Activated CD8-positive, alpha-beta T cell treated with anti-CD3 and anti-CD28 coated beads for 36 hours (primary cell): ENCODE measurements at places on chromosomes 6 and 20. TPM values are rescaled to one million over a fixed set of nuclear protein-coding genes. Genes with fewer than 3 reads are reported as not detected.

DNA sequence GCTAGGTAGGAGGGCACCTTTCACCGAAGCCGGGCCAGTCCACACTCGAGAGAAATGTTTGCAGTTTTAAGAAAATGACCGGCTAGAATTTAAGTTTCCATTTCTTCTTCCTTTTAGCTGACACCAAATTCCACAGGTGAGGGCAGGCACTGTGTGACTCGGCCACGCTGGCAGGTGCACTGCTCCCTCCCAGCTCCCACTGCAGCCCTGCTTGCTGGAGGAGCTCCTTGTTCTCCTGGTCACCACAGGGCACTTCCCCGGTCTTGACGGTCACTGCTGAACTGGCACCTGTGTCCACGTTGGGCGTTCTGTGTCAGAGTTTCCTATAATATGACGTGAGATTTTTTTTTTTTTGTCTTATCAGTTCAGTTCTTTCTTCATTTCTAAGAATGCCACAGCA lies 3.6 kb upstream of the KIF25 start:
- no peak for DNase-seq

DNA sequence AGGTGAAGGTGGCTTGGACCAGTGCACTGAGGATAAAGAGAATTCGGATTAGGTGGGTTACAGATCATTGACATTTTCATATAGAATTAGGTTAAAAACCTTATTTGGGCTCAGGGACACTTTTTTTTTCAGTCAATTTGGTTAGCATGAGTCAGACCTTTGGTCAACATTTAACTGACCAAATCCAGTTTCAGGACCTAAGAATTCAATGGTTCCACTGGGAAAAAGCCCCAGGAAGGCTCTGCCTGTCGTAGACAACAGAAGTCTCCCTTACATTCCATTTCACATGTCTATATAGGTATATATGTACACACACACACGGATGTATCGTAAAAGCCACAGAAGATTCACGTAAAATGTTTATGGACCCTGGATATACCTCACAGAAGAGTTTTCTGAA lies 184.2 kb upstream of the RREB1 start:
- DNase-seq, result no peak

GRCh38 chr6:148493424-148493823 lies 150.8 kb downstream of the SASH1 start:
- DNase-seq, result no peak

DNA sequence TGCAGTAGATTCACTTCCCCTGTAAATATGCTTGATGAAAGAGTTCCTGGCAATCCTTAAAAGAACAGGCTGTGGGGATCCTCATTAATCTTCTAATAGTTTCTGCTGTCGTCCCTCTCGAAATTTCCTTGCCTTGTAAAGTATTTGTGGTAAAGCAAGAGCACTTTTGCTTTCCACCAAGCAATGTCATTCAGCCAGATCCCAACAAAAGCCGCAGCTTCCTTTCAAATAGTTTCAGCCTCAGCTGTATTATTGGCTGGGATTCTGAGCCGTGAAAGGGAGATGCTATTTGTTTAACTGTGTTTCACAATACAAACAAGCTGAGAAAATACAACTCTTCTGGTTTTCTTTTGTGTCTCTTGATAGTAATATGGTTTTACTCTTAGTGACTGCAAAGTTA lies 48.9 kb upstream of the EPHA7 start:
- DNase-seq, result no peak

DNA sequence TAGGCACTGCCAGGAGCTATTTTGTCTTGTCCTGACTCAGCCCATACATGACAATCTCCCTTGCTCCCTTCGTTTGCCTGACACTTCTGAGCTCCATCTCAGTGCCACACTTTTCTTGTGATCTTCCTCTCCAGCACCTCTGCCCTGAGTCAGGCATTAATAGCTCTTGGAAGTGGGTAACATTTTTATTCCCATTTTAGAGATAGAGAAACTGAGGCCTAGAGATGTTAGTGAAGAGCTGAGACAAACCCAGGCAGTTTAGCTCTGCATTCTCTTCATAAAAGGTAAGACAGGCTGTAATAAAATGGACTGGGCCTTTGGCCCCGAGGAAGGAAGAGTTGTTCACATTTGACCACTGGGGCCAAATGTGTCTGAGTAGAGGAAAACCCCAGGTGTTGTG lies 167.4 kb downstream of the DHX35 start:
- no peak for DNase-seq

The CRISP3 gene
- not detected for total RNA-seq

DNA sequence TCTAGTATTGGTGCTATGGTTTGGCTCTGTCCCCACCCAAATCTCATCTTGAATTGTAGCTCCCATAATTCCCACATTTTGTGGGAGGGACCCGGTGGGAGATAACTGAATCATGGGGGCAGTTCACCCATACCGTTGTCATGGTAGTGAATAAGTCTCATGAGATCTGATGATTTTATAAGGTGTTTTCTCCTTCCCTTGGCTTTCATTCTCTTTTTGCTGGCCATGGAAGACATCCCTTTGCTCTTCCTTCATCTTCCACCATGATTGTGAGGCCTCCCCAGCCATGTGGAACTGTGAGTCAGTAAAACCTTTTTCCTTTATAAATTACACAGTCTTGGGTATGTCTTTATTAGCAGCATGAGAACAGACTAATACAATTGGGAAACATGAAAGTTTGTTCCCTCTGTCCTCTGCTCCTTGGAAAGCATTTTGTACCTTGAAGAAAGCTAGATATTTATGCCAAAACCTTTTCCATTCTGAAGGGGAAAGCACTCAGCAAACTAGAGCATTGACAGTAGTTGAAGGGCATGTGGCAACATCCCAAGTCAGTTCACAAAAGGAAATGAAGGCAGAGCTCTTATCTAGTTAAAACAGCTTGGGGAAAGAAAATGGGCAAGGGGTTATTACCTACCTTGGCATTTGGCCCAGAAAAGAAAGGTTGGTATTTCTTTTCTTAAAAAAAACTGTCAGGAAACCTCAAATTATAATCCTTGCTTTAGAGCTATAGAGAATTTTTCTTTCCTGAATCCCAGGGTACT lies 10.7 kb upstream of the TNFAIP3 start:
- DNase-seq, result no peak

GRCh38 chr6:25175681-25176080 lies 103.5 kb upstream of the CARMIL1 start:
- DNase-seq, result peak; percentile 20

The DEFB116 gene
- total RNA-seq, result not detected

DNA sequence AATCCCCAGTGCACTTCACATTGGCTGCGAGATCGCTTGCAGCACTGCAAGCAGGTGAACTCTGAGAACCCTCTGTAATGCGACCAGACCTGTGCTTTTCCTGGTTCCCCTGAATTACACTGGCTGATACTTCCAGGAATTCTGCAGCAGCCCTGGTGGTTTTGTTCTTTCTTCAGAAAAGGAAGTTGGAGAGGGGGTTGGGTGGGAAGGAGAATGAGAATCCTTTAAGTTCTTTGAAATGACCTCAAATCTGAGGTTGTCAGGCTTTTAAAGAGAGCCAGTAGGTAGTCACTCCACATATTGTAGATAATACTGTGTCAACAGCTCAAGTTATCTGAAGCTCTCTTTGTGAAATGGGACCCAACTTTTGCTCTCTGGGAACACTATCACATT lies 62.4 kb downstream of the GCNT2 start:
- no peak for DNase-seq

DNA sequence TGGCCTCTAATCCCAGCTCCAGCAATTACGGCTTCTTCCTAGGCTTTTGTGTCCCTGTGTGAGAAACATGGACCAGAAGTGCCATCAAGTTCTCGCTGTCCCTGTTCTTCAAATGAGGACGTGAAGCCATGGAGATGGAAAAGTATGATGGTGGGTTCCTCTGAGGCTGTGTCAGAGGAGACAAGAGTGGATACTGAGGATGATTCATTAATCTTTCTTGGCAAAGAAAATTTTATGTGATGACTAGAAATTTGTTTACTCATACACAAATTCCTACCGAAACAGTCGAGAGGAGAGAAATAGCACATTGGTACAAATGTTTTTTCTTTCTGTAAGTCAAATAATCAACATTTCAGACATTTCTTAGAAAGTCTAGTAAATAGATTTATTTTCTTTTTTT lies 35.0 kb upstream of the PNRC1 start:
- DNase-seq, result no peak

DNA sequence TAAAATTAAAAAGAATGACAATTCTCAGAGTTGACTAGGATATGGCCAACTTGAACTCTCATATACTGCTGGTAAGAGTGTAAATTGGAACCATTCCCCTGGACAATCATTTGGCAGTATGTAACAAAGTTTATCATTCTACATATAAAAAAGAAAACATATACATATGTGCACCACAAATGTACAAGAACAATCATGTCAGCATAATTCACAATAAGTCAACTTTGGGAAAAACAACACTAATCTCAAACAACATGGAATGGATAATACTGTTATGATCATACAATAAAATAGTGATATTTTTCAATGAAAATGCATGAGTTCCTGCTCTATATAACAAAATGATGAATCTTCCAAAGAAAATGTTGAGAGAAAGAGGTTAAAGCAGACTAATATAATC lies 1078.7 kb upstream of the EPHA7 start:
- no peak for DNase-seq

DNA sequence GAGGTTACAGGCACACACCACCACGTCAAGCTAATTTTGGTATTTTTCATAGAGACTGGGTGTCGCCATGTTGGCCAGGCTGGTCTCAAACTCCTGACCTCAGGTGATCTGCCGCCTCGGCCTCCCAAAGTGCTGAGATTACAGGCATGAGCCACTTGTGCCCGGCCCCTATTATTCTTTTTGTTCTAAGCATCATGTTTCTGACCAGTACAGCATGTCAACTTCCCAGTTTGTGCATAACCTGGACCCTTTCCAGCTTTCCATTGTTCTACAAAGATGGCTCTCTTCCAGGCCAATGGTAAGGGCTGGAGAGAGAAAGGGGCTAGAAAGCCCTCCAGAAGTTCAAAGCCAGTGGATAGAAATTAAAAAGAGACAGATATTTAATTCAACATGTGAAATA lies 91.3 kb upstream of the TNFAIP3 start:
- DNase-seq, result no peak

GRCh38 chr20:4869290-4870193 lies 131.8 kb downstream of the SLC23A2 start:
- no peak for DNase-seq

DNA sequence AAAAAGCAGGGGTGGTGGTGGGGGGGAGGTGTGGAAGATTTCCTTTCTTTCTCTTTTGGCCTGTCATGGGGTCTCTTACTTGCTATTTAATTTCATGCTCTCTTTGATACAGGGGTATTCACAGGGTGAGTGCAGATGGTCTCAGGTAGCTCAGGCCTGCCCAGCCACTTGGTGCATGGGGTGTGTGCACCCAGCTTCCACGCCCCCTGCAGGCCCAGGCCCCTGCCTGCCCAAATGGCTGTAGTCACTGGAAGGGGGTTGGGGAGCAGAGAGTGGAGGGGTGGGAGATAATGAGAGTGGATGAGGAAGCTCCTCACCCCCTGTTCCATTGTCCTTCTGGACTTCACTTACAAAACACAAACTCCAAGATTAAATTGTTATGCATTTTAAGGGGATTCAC lies 133.6 kb upstream of the SGK1 start:
- DNase-seq, result no peak

DNA sequence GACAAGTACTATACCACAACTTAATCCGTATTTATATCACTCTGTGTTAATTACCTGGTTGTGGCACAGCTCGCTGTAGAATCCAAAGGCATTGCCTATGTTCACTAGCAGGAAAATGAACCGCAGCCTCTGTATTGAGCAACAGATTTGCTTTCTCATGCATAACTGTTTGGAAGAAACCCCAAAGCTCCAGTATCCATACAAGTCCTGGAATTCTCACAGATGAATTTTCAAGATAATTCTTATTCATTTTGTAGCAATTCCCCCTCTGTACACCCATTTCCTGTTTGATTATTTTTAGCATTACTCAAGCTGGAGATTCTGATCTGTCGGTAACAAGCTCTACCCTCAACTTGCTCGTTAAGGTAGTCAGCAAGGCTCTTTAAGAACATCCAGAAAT lies 63.5 kb downstream of the STMND1 start:
- no peak for DNase-seq

GRCh38 chr6:21200134-21200870 lies 393.2 kb upstream of the SOX4 start:
- no peak for DNase-seq

- DNase-seq, result peak; percentile 35
Observed at GRCh38 chr6:109595998-109596397, 95.0 kb downstream of the AK9 start.

DNA sequence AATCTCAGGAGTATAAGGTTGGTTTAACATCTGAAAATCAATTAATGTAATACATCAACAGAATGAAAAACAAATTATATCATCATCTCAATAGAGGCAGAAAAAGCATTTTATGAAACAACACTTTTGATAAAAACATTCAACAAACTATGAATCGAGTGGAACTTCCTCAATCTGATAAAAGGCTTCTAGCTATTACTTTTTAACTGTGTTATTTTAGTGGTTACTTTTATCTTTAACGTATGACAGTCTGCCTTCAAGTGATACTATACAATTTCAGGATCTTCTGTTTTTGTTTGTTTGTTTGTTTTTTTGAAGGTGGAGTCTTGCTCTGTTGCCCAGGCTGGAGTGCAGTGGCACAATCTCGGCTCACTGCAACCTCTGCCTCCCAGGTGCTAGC lies 73.7 kb downstream of the ZFAND3 start:
- no peak for DNase-seq

- no peak for DNase-seq
Observed at GRCh38 chr6:137761072-137761471, 106.0 kb upstream of the TNFAIP3 start.

The ADGRF5 gene
- not detected for total RNA-seq

- no peak for DNase-seq
Observed at GRCh38 chr6:120405947-120406346, 928.3 kb downstream of the TBC1D32 start.

- no peak for DNase-seq
Observed at GRCh38 chr20:37755665-37756064, 61.8 kb downstream of the CTNNBL1 start.

- peak; percentile 73 for DNase-seq
Observed at GRCh38 chr6:131923356-131923755, 27.8 kb downstream of the CCN2 start.

The PTGIS gene
- 1.6 TPM for total RNA-seq

The ZGPAT gene
- 22.4 TPM for total RNA-seq

DNA sequence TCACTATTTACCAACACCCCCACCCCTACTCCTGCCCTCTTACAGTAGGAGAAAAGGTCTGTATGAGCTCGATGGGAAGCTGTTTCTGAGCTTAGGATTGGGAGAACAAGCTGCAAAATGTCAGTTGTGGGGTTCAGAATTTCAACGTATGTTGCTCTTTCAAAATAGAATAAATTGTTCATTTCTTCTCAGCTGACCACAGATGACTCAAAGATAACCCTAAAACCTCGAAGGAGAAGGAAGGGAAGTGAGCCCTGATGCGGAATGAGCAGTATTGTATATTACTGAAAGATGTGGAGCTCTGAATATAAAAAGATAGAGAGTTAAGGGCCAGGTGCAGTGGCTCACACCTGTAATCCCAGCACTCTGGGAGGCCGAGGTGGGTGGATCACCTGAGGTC lies 35.9 kb upstream of the MYLIP start:
- no peak for DNase-seq

GRCh38 chr6:65450451-65450850 lies 256.6 kb downstream of the EYS start:
- no peak for DNase-seq

The SERINC1 gene
- total RNA-seq, result 40.5 TPM

The FNDC1 gene
- total RNA-seq, result not detected

The PGC gene
- total RNA-seq, result not detected
